Stomach (tissue), 19 donors: ENCODE measurements at places on chromosomes 3 and 15. TPM values are rescaled to one million over a fixed set of nuclear protein-coding genes. Genes with fewer than 3 reads are reported as not detected.
A peak's percentile ranks its signal among the peaks of the same experiment; 100 is the strongest.

DNA sequence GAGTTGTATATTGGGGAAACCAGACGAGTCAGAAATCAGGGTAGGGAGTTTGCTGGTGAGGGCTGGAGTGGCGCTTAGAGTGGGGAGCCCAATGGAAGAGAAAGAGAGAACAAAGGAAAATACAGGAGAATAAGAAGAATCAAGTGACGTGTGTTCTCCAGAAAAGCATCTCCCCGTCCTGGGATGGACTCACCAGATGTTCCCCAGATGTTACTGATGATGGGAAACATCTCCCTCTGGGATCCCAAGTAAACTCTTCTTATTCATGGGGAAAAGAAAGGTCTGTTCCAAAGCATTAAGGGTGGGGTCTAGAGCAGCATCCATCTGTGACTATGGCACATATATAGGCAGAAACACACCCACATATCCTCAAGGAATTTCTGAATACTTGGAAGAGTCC lies 3.0 kb upstream of the CSRNP1 start:
- DNase-seq = peak; percentile 57

DNA sequence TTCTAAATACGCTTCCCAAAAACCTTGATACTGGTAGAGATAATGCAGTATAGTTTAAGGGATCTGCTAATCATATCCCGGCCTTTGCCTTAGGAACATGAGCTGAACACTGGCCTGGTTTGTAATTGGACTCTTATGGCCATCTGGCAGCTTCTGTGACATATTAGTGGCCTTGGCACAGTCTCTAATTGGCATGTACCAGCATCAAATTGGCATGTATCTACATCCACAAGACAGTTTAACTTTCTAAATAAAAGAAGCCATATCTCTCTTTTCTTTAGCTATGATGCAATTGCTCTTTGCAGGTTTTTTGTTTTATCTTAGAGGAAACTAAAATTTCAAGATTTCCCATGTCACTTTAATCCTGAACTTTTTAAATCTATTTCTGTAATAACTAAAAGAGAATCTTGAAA lies 44.6 kb upstream of the FILIP1L start:
- DNase-seq = peak; percentile 44

The GNAT1 gene
- not detected for total RNA-seq

The LRRC31 gene
- 5.5 TPM for total RNA-seq

The CHRM5 gene
- total RNA-seq = not detected
